NCI-H1694 (cell line): ENCODE measurements at places on chromosomes 4 and X.

DNA sequence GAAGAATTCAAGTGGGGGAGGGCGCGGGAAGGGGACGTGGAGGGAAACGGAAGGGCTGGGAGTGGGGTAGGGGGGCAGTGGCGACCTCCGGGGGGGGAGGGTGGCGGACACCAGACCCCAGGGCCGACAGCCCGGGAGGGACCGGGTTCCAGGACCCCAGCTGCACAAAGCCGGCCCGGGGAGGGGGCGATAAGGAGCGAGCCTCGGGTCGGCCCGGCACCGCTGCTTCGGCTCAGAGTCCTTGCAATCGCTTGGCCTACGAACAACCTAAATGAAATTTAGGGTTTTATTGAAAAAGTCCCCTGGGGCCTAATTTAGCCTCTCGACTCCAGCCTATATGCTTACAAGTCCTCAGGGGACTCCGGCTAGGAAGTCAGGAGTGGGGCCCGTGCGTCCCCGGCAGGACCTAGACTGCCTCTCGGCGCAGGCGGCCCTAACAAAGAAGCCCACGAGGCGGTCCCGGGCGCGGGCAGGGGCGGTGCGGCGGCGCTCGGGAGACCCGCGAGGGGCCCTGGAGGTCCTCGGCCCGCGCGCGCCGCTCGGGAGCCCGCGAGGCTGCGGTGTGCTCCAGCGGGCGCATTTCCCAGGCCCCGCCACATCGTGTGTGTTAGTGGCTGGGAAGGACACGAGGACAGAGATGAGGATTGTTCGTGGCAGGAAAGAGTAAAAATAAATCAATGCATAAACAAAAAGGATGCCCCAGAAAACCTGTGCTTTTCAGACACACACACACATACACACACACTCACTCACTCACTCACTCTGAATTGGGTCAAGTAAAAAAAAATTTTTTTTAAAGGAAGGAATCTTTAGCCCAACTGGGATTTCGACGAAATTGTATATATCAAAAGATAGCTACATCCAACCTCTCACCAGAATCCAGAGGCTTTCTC is 70.0 kb downstream of the MGST2 start:
- DNase-seq = no peak

GRCh38 chrX:71107762-71108360 is 1.3 kb upstream of the CXorf65 start:
- DNase-seq = no peak

- no peak for DNase-seq
These were observed 683 bp downstream of the EBP start for GRCh38 chrX:48522291-48522690.

GRCh38 chr4:142984871-142985585 is 138.9 kb upstream of the INPP4B start:
- DNase-seq = no peak

DNA sequence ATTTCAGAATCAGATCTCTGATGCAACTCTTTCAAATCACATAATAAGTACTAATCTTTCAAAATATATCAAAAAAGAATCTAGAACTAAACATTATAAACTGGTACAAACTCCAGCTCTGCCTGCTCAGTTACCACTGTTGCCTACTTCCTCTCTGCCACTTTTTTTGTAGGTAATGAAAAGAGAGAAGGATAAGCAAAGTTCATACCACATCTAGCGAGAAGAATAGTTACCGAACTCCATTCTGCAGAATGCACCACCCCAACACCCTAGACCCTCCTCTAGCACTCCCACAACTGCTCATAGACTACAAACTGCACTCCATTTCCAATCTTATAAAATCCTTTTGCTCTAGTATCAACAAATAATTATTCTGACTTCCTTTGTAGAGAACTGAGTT is 19.7 kb upstream of the LRBA start:
- DNase-seq = no peak

DNA sequence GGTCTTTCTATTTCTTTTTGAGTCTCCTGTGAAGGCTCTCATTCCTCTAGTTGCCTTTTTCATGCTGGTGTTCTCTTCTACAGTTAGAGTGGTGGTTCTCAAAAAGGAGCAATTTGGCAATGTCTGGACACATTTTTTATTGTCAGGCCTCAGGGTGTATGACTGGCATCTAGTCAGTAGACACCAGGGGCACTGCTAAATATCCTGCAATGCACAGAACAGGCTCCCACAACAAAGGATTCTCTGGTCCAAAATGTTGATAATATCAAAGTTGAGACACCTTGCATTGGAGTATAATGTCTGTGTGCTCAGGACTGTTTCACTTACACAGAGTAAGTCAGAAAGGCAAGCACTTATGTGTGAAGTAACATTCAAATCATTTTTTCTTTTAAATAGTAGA is 1360.7 kb downstream of the ADGRL3 start:
- DNase-seq = no peak

DNA sequence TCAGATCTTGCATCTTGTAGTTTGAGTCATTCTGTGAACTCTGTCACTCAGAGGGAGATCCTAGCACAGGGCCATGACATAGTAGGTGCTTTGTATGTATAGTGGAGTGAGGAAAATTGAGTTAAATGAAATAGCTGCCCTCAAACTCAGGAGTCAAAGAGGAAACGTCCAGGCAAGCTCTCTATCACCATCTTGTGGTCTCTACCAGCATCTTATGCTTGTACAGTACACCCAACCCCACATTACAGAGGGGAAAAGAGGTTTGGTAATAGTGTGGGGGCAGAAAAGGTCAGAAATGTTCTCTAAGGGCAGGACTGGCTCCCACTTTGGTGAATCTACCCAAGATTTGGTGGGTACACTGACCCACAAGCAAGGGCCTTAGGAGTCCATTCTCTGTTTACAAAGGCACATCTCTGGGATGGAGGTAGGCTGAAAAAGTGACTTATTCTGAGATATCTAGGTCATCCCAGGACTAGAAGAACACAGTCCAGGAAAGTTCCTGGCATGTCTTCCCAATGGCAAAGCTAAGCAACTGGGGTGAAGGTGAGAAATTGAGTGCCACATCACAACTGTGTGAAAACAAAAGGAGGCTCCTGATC is 131.8 kb downstream of the OR13H1 start:
- DNase-seq = peak; percentile 1

GRCh38 chr4:133377286-133377685 is 228.2 kb downstream of the PCDH10 start:
- DNase-seq = no peak

GRCh38 chrX:40418146-40418812 is 162.5 kb upstream of the ATP6AP2 start:
- DNase-seq = no peak
